Stimulated activated CD8-positive, alpha-beta memory T cell treated with anti-CD3 and anti-CD28 coated beads, Interleukin-2, amount 100 ng/mL, for 1 hour (primary cell): ENCODE measurements at places on chromosomes 4 and X.

DNA sequence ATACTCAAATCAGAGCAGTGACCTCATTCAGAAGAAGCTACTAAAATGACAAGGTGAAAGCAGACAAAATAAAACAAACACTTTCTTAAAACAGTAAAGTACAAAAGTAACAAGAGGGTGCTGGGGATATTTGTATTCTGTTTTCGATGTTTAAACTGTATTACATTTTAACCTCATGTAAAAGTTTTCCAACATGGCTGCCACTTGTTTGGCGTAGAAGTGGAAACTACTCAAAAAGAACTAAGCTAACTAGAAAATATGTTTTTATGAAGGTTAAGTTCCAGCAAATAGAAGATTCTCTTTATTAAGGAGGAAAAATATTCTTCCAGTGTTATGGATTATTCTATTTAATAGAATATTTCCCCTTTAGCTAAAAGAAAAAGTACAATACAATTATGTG, 155.0 kb downstream of the FBXW7 start:
- no peak for DNase-seq

DNA sequence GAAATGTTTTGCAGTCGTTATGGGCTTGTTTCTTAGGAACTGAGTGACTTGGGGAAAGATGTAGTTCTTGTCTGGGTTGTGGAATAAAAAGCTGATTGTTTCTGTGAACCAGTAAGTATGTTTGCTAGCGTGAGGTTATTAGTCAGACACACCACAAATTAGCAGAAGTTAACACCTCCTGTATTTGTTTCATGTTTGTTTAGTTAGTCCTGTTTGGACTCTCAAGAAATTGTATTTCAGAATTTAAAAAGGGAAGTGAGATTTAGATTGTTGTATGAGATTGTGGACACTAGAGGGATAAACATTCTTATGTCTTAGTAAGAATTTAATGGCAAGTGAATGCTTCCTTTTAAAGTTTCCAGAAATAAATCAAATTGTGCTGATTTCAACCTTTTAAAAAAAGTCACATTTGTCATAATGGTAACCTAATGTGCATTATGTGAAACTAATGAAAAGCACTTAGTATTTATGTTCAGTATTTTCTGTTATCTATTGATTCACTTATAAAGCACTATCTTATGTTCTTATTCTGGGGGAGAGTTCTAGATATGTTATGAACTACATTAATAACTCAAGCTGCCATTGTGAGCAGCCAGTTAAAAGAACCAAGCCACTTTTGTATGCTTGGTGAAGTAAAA, 25.6 kb downstream of the ATP10D start:
- DNase-seq, result no peak

GRCh38 chrX:10622197-10622596, 1.8 kb upstream of the MID1 start:
- DNase-seq, result no peak

GRCh38 chr4:15913631-15913970, 24.9 kb downstream of the FGFBP1 start:
- DNase-seq, result no peak

- no peak for DNase-seq
Observed at GRCh38 chrX:140664939-140665338, 44.6 kb upstream of the LINC00632 start.

DNA sequence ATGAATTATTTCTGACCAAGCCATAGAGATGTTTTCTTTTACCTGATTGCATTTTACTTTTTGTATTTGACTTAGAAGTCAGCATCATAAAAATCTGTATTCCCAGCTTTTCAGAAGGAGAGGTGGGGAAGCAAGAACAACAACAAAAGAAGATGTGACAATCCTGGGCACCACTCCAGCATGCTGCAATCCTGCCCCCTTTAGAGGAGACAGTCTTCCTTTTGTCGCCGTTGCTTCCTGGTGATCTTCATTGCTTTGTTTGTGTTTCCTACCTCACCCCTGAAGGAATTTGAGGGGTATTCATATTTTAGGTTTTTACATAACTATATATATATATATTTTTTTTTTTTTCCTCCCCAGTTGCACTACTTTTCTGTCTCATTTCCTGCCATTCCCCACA, 3.7 kb downstream of the QRFPR start:
- no peak for DNase-seq

GRCh38 chr4:55635741-55636655, at the start of gene NMU:
Gene NMU (minus strand): TSS chr4:55636298. CDS start chr4:55636192, 106 bp downstream.
- DNase-seq, result no peak

GRCh38 chrX:124747295-124747694, 400.9 kb downstream of the SH2D1A start:
- DNase-seq, result no peak

- no peak for DNase-seq
Observed at GRCh38 chr4:26803211-26803861, 57.3 kb upstream of the STIM2 start.

DNA sequence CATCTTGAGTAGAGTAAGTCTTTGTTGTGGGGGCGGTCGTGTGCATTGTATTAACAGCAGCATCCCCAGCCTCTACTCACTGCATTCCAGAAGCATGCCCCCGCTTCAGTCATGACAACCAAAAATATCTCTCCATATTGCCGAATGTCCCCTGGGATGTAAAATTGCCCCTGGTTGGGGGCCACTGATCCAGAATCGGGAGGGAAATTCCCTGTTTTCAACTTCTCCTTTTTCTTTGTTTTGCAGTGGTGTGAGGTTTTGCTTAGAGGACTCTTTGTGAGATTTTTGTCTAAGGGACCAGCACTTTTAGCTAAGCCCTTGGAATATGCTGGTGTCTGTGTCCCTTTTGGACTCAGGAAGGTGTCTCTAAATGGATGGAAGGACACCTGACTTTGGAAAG, 3.0 kb upstream of the IL13RA1 start:
- no peak for DNase-seq

DNA sequence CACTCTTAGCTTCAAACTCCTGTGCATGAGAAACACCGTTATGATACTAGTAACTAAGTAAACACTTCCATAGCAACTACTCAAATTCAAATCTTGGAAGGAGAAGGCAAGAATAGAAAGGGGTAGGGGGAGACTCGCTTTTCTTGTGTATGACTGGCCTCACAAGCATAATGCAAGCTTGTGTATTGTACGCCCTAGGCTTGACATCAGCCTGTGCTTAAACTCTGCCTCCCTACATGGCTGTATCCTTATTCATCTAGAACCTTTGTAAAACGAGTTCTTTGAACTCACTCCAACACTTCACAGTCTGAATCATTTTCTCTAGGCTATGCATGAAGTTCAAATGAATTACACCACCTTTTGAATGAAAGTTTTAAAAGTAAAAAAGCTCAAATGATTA, 1071.2 kb upstream of the ADGRL3 start:
- no peak for DNase-seq

DNA sequence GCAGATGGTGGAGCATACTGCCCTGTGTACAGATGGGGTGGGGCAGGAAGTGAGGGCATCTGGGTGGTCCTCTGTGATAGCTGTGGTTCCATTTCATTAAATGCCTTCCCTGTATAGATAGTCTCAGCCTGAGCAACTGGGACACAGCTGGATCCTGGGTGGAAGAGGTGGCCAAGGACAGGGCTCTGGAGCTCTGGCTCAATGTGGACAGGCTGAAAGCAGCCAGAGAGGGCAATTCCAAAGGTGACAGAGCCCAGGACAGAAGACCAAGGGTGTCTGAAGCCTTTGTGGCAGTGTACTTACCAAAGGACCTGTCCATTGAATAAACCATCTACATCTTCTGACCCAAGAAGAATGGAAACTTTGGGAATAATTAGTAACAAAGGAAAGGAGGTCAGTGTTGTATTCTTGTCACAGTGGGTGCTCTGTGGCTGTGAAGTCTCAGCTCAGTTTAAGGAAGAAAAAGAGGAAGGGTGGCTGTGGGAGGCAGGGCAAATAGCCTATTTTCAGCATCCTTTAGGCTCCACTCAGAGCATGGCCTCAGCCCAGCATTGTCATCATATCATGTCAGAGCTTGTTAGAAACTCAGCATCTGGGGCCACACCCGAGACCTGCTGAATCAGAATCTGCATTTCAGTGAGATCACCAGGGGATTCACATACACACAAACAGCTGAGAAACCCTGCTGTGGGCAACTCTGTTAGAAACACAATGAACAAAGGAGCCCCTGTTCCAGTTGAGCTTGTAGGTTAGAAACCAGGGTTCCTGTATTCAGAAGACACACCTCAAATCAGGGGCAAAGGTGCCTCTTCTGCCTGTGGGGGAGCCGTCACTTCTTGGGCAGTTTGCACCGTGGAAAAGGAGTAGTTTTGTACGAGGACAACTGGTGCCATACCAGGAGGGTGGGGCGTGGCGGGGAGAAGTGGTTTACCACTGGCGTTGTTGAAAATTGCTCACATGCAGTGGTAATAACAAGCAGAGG, 168.6 kb downstream of the PTTG2 start:
- peak; percentile 37 for DNase-seq

DNA sequence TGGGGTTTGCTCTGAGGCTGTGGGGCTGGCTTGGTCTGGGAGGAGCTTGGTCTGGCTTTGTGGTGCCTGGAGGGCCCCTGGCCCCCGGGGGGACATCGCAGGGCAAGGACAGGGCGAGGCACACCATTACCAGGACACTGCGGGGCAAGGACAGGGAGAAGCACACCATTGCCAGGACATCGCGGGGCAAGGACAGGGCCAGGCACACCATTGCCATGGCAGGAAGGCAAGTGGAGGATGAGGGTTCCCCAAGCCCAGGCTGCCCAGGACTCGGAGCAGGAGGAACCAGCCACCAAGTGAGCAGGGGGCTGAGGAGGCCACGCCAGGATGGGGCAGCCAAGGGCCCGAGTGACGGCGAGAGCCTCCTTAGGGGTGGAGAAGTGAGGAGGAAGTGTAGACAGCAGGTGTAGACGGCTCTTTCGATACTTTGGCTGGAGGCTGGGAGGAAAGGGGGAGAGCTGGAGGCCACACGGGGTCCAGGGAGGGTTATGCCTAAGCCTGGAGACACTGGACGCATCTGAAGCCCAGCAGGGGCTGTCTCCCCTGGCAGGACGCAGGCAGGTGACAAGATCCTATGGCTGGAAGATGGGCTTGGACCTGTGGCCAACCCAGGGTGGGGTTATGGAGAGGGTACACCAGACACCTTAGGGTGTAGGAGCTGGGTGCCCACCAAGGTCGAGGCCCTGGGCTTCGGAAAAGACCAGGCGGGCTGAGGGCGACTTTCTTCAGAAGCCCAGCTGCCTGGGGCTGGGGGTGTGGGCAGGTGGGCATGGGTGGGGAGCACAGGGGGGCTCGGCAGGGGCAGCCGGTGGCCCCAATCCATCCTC, 7.3 kb downstream of the NKX1-1 start:
- no peak for DNase-seq

DNA sequence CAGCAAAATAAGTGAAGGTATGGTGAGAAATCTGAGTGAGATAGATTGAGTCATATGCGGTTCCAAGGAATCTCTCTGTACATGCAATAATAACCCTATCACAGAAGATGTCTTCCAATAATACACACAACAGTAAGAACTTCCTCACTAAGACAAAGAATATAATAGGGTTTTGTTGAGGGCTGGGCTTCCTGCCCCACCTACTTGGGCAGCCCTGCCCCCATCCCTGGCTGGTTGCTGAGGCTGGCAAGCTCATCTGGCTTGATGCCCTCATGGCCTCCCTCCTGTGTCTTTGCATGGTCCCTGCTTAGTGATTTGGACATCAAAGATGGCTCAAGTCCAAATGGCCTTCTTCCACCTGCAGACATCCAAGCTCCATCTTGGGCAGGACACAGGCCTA, 2.7 kb downstream of the GEMIN8 start:
- no peak for DNase-seq

DNA sequence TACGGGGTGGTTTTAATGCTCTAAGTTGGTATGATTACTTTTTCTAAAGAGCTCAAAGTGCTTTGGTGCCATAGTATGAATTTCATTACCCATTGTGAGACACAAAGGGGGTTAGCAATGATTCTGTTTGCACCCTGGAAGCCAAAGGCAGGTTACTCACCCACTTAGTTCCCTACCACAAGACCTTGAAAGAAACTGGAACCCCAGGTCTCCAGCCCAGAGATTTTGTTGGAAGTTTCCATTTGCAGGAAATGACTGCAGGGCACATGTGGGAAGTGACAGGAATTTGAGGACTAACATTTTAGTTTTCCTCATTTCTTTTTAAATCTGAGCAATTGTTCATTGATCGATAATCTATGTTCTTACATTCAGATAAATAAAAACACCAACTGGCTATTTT, 1.8 kb upstream of the HS3ST1 start:
- no peak for DNase-seq

- no peak for DNase-seq
Observed at GRCh38 chr4:71429106-71429505, 90.3 kb downstream of the SLC4A4 start.

GRCh38 chrX:71540801-71541200, 7.9 kb downstream of the OGT start:
- no peak for DNase-seq

GRCh38 chr4:3470244-3471097, 7.4 kb downstream of the DOK7 start:
- DNase-seq, result no peak

- no peak for DNase-seq
Observed at GRCh38 chrX:152299787-152300186, 151.3 kb downstream of the GABRA3 start.

DNA sequence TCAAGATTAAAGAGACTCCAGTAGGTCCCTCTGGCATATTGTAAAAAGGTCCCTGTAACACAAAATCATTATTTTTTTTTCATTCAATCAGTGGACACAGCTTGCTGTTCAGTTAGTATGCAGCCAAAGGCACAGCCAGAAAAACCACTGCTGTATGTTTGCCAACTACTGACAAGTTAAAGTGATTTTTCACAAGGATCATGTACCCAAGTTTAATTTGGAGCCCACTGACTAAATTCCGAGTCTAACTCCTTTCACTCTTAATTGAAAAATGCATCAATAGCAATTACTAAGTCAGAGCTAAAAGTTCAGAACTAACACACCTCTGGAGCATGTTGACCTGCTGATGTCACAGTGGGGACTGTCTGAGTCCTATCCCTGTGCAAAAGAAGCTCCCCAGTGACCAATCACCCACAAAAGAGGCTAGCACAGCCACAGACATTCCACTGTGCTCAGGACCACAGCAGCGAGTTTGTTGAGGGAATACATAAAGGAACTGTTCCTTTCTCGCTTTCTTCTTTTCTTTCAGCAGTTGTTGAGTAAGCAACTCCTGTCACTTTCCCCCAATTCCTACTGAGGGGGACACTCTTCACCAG, 60.4 kb downstream of the STX18 start:
- no peak for DNase-seq
